H7 (cell line): ENCODE measurements at places on chromosomes 7 and 10. TPM values are rescaled to one million over a fixed set of nuclear protein-coding genes. Genes with fewer than 3 reads are reported as not detected.

The UBN2 gene
- 6.5 and 10.1 TPM in 2 replicates for total RNA-seq

The CALCR gene
- 1.4 and 4.0 TPM in 2 replicates for total RNA-seq

The IFIT1 gene
- total RNA-seq = 3.7 and 4.0 TPM in 2 replicates

The SPDYE5 gene
- total RNA-seq = not detected in 2 replicates

The NRG3 gene
- 0.62 and 0.78 TPM in 2 replicates for total RNA-seq

The GIMAP7 gene
- not detected in 2 replicates for total RNA-seq

The TDRD1 gene
- 0.14 and 0.26 TPM in 2 replicates for total RNA-seq

The GIMAP6 gene
- total RNA-seq = not detected in 2 replicates

The ECHDC3 gene
- total RNA-seq = 57.9 and 59.7 TPM in 2 replicates

The NUDT5 gene
- 93.0 and 108 TPM in 2 replicates for total RNA-seq

The AGMO gene
- total RNA-seq = 0.63 and 1.1 TPM in 2 replicates

The FKBP9 gene
- 9.0 and 17.4 TPM in 2 replicates for total RNA-seq

The ANKMY2 gene
- 13.6 and 16.8 TPM in 2 replicates for total RNA-seq

The RHEB gene
- total RNA-seq = 119 and 128 TPM in 2 replicates

The EIF5AL1 gene
- 0.73 and 0.74 TPM in 2 replicates for total RNA-seq

The NEUROD6 gene
- not detected in 2 replicates for total RNA-seq

The LHFPL3 gene
- 0.80 TPM in 1 of 2 replicates, not detected in the other for total RNA-seq

The SERPINE1 gene
- total RNA-seq = 3.4 and 3.6 TPM in 2 replicates

The XRCC2 gene
- total RNA-seq = 7.3 and 9.5 TPM in 2 replicates

The KIF20B gene
- total RNA-seq = 22.1 and 37.3 TPM in 2 replicates

The GPR26 gene
- total RNA-seq = 0.03 and 0.07 TPM in 2 replicates

The CLRN3 gene
- total RNA-seq = not detected in 2 replicates

The GIGYF1 gene
- 48.2 and 66.4 TPM in 2 replicates for total RNA-seq

The GPR85 gene
- total RNA-seq = 0.03 TPM in 1 of 2 replicates, not detected in the other

The CALML5 gene
- not detected in 2 replicates for total RNA-seq

The SORCS1 gene
- 1.00 and 1.3 TPM in 2 replicates for total RNA-seq

The INA gene
- 25.0 and 29.5 TPM in 2 replicates for total RNA-seq

The CTNNA3 gene
- 2.3 and 10.6 TPM in 2 replicates for total RNA-seq

The CDH23 gene
- 4.5 and 4.7 TPM in 2 replicates for total RNA-seq

The GBX1 gene
- 0.62 TPM in 1 of 2 replicates, not detected in the other for total RNA-seq

The PLXNA4 gene
- 0.59 and 1.0 TPM in 2 replicates for total RNA-seq

The GPRIN2 gene
- total RNA-seq = 4.3 and 4.7 TPM in 2 replicates

The GSTK1 gene
- 51.8 and 51.9 TPM in 2 replicates for total RNA-seq
